Activated effector memory CD4-positive, alpha-beta T cell treated with Interleukin-2 at 50 U/mL for 16 hours (primary cell): ENCODE measurements at places on chromosomes 12 and 14.

- DNase-seq, result no peak
Measured at GRCh38 chr12:124504273-124505000, 63.0 kb downstream of the NCOR2 start.

DNA sequence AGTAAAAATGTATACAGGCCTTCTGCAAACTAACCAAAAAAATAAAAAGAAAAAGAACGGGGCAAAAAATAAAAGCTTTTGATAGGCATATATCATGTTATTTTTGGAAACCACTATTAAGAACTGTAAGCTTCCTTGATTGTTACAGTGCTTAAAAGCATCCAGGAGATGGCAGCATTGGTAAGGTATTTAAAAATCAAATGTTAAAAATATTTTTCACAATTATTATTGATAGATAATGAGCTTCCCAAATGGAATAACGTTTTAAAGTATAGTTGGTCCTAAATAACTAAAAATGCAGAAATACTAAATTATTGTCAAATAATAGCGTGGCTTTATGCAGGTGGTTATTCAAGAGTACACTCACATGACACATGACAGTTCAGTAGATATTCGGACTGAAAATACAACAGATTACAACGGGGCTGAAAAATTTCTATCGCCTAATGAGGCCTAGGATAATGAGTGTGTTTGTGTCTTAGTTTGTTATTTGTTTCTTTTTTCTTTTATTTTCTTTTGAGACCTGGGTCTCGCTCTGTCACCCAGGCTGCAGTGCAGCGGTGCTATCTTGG lies 127.2 kb upstream of the ATF7IP start:
- no peak for DNase-seq

DNA sequence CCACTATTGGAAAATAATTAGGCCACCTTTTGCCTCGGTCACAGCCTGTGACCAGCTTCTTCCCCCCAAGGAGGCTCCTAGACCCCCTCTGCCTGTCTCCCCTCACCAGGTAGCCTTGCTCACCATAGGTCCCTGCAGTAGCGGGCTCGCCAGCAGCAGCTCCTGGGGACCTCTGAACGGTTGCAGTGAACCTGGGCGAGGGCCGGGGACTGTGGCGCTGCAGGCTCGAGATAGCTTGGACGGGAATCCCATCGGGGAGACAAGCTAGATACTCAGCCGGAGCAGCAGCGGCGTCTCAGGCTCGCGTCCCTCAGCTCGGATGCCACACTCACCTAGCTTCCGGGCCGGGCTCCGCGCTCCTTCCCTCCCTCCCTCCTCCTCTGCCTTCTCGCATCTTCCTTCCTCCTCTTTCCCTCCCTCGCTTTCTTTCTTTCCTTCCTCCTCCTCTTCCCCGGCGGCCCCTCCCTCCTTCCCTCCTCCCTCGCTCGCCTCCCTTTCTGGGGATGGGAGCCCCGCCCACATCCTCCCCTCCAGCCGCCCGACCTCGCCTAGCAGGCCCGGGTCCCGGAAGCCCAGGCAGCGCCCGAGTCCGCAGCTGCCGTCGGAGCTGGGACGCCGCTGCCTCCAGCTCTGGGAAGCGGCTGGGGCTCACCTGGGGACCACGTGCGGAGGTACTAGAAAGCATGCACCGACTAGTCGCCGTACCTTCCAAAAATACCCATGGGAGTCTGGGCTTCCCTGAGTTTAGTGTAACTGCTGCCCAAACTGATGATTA lies at the start of gene BMP4:
BMP4 (minus strand) TSS at position 399 of the 775 bp plus-strand sequence. CDS start 4,603 bp downstream, outside the sequence.
- DNase-seq, result no peak

DNA sequence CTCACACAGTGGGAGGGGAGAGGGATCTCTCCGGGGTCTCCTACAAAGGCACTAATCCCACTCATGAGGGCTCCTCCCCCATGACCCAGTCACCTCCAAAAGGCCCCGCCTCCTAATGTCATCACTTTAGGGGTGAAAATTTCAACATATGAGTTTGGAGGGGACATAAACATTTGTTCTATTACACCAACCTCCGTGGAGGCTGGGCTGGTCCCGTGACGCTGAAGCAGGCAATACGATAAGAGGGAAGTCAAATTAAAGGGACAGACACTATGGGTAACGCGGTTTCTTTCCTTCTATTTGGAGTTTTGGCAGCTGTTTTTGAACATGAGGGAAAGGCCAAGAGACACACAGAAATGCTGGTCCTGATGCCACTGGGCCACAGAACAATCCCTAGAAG lies 175.7 kb upstream of the VASH1 start:
- no peak for DNase-seq

DNA sequence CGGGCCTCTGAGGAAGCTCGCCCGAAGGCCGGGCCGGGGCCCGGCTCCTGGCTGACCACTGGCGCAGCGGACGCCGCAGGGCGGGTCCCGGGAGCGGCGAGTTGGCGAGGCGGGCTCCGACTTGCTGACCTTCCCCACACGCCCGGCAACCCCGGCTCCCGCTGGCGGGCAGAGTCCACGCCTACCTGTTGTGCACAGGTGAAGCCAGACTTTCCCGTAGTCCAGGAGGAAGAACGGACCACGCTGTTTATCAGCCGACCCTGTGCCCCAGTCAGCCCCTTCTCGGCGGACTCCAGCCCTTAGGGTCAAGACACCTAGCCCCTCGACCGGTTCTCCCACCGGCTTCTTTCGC lies 407 bp downstream of the HEATR5A start:
- no peak for DNase-seq

DNA sequence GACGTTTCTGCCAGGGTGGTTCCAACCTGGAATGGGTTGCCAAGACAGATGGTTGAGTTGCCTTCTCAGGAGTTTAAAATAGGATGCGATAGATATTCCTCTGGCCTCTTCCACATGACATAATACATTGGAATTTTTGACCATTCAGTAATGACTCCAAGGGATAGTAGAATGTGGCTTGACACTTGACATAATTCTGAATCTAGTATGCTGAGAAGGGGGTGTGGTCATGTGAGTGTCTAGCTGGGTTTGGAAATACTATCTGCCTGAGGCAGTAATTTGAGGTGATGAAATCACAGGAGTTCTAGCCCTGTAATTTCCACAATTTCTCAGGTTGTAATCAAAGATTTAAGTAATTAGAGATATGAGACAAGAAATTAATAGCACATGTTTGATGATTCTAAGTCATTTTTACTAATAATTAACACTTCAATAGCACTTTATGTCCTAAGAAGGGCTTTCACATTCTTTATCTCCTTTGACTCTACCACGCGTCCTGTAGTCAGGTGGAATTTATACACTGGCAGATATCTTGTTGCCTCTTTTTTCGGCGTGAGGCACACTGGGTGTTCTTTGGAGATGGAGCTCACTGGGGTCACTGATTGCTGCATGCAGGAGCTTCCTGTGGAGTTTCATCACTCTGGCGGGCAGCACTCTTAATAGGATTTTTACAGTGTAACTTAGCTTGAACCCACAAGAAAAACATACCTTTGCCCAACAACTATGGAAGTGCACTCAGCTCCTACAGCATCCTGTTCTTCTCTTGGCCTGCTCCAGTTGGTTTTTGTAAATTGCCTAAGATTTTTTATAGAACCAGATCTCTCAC lies 3.2 kb upstream of the AMIGO2 start:
- no peak for DNase-seq

DNA sequence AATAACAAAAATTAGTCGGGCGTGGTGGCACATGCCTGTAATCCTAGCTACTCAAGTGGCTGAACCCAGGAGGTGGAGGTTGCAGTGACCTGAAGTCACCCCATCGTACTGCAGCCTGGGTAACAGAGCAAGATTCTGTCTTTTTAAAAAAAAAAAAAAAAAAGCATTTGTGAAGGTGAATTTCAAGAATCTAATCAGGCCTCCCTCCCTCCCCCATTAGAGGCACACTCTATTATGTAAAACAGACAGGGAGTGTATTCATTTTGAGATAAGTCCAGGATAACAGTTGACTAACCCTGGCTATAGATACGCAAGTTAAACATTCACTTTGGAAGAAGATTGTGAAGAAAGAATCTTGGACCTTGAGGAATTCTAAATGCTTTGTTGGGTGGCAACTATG lies 2.9 kb downstream of the RESF1 start:
- DNase-seq, result no peak

- no peak for DNase-seq
Measured at GRCh38 chr14:24889843-24890242, 160.1 kb downstream of the STXBP6 start.

GRCh38 chr14:25231004-25231403 lies 181.1 kb upstream of the STXBP6 start:
- no peak for DNase-seq

DNA sequence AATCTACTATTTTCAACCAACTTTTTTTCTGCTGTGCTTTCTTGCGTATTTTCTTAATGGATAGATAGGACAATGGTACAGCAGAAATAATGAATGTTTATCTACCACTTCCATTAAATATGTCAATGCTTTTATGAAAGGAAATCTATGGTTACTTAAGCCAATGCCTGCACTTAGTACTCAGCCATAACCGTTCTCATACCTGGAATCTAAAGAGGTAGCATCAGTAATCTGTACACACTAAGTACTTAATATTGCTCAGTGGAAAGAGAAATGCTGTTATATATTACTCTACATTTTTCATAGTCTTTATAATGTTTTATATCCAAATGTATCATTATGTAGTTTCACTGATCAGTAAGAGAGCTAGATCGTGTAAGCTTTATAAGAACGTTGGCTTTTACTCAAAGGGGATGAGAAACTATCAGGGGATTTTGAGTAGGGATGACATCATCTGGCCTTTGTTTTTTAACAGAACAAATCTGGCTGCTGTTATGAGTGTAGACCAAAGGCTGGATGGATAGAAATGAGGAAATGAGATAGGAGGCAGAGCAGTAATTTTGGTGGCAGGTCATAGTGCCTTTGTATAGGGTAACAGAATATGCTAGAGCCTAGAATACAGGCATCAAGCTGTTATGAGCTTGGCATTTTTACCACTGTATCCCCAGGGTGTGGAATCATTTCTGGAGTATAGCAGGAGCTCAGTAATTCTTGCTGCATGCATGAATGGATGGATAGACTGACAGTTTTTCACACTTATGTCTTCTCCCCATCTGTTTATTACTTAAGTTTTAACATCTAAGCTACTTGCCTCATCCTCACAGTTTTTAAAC lies 34.0 kb downstream of the ALG10B start:
- no peak for DNase-seq

GRCh38 chr12:56143870-56144269 lies 8.5 kb upstream of the MYL6B start:
- no peak for DNase-seq

GRCh38 chr12:125418902-125419564 lies 353.8 kb downstream of the AACS start:
- no peak for DNase-seq

DNA sequence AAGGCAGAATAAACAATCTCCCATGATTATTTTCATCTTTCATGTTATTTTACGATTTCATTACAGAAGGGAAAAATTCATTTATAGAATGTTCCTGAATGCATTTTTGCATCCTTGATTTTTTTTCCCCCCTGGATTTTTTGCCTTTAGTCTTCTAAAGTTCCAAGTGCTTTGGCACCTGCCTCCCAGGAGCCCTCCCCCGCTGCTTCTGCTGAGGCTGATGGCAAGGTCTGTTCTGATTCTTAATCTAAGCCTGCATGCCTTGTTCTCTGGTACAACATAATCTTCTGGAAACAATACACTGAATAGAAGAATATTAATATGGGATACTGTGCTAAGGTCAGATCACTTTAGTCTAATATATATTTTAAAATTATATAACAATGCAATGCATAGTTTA lies 18.0 kb downstream of the YARS2 start:
- DNase-seq, result no peak

- DNase-seq, result no peak
Measured at GRCh38 chr12:113719911-113720591, 246.1 kb downstream of the RBM19 start.

DNA sequence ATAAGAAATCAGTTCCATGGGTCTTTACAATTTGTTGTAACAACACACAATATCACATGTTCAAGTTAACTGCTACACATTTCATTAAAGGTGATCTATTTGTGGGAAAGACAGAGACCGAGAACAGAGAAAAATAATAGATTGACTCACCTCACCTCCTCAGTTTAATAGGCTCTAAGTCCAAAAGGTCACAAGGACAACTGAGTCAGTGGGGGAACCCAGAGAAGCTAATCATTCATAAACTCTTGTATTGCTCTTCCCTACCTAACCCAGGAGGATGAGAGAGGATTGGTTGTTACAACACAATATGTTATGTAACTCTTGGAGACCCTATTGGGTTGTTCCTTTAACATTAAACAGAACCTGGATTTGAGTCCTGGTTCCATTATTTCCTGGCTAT lies 72.2 kb upstream of the CRY1 start:
- DNase-seq, result no peak

GRCh38 chr12:47737936-47738594 lies 12.8 kb upstream of the ENDOU start:
- DNase-seq, result no peak

DNA sequence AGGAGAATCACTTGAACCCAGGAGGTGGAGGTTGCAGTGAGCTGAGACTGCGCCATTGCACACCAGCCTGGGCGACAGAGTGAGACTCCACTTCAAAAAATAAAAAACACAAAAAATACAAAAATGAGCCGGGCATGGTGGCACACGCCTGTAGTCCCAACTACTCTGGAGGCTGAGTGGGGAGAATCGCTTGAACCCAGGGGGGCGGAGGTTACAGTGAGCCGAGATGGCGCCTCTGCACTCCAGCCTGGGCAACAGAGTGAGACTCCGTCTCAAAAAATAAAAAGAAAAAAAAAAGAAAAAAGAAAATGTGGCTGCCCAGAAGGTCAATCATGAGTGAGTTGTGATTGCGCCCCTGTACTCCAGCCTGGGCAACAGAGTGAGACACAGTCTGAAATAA lies 9.2 kb downstream of the DNAJC22 start:
- no peak for DNase-seq

GRCh38 chr14:54314365-54315104 lies 82.3 kb upstream of the CDKN3 start:
- no peak for DNase-seq

- no peak for DNase-seq
Measured at GRCh38 chr12:98256830-98257229, 258.6 kb upstream of the TMPO start.

GRCh38 chr12:15546102-15546701 lies 223.9 kb downstream of the PTPRO start:
- no peak for DNase-seq

DNA sequence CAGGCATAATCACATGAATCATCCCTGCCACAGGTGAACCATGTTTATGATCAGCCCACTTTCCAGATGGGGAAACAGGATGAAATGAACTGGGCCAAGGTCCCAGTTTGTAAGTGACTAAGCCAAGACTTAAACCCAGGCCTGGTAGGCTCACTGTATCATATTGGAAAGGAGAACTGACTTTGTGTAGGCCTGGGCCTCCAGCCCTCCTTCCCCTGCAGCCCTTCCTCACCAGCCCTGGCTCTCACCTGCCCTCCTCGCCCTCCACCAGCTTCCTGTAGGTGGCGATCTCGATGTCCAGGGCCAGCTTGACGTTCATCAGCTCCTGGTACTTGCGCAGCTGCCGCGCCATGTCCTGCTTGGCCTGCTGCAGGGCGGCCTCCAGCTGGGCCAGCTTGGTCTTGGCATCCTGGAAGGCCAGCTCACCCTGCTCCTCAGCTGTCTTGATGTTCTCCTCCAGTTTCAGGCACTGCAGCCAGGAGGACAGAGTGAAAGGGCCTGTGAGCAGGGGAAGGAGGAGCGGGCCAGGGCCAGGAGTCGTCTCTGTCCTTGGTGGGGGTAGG lies 19.8 kb downstream of the KRT80 start:
- DNase-seq, result no peak
